Esophagus muscularis mucosa (tissue), 4 donors: ENCODE measurements at places on chromosomes 6 and 20. TPM values are rescaled to one million over a fixed set of nuclear protein-coding genes. Genes with fewer than 3 reads are reported as not detected.

The BPIFB2 gene
- not detected for total RNA-seq

The CLIC5 gene
- total RNA-seq, result 5.3 TPM

The SLC23A2 gene
- total RNA-seq, result 8.7 TPM

The TAAR8 gene
- total RNA-seq, result not detected

The TRAPPC3L gene
- total RNA-seq, result 0.42 TPM

The ADGRF5 gene
- total RNA-seq, result 17.0 TPM

The ZSCAN23 gene
- total RNA-seq, result 1.5 TPM

The IPCEF1 gene
- 2.7 TPM for total RNA-seq

The SRSF12 gene
- 0.97 TPM for total RNA-seq

The APOM gene
- 1.5 TPM for total RNA-seq

The SIGLEC1 gene
- 13.1 TPM for total RNA-seq

The PNPLA1 gene
- not detected for total RNA-seq

The TGM2 gene
- total RNA-seq, result 385 TPM

The PLCB1 gene
- 72.9 TPM for total RNA-seq

GRCh38 chr20:13396022-13396421 lies 174.9 kb downstream of the ISM1 start:
- no peak for DNase-seq

DNA sequence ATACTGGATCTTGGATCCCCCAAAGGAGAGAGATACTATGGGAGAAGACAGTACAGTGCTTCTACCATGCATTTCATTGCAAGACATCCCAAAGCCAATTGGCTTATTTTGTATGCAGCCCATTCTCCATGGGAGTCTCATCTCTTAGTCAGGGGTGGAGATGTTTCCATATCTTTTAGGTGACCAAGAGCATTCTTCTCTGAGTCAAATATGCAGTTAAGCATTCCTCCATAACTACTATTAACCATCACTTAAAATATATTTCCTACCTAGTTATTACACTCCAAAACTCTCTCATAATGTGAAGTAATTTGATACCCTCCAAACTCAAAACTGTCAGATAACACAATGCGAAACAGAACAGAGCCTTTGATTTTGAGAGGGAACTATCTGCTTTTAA lies 542.6 kb downstream of the HDGFL1 start:
- DNase-seq, result no peak

DNA sequence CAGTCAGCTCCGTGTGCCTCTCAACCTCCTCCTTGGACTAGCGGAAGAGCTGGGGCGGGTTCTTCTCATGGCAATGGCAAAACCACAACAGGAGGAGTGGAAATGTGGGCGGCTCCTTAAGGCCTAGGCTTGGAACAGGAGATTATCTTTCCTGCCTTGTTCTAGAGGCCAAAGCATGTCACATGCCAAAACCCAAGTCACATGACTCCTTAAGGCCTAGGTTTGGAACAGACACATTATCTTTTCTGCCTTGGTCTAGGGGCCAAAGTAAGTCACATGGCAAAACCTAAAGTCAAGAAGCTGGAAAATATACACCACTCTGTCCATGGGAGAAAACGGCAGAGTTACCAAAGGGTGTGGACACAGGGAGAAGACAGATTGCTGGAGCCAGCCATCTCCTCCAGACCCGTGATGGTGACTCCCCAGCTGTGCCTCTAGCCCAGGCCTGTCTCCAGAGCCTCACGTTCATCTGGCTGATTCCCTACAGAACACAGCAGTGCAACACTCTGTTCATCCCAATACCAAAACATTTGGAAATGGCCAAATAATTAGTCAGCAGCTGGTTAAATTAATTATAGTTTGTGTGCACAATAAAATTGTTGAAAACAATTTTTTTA lies 34.2 kb downstream of the ANKRD60 start:
- DNase-seq, result no peak

DNA sequence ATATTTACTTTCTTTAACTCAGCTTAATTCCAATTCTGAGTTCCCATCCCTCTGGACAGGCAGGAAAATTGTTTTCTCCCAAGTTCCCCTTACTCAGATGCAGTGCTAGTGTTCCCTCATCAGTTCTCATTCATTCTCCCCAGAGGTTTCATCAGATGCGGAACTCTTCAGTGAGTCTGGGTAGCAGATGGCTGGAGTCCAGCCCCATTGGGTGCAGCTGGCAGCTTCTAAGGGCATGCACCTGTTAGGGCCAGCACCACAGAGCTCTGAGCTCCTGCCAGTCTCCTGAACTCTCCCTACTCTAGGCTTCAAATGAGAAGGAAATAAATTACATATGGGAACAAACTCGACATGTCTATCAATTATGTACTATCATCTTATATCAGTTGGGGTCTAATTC lies 76.6 kb downstream of the SOD2 start:
- no peak for DNase-seq

DNA sequence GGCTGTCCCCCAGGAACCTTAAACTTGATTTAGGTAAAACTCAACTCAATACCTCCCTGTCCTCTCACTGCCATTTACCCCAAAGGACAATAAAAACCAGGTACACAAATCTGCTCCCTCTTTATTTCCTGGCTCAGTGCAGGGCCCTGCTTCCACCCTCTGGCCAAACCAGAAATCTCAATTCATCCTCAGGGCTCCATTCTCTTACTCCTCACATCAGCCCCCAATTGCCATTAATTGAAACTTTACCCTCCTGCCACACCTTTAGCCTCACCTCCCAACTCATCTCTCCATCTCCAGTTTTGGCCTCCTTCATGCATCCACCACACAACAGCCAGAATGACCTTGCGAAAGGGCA lies 10.5 kb downstream of the ZBTB2 start:
- DNase-seq, result no peak

- no peak for DNase-seq
These were observed 413.4 kb upstream of the SOX4 start for GRCh38 chr6:21180155-21180554.

DNA sequence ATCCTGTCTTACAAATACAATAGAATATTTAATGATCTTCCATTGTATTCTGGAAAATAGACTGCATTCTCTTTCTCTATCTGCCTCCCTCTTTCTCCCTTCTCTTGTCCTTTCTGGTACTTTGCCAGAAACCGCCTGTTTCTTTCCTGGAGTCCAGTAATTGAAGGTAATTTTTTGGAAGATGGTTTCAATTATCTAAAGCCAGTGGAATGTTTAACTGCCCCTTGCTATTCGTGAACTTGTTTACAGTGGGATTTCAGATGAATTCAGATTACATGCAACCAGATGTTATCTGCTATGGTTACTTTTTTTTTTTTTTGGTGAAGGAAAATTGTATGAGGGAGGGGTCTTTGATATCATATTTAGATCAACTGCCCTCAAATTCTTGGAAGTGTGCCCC lies 655.5 kb upstream of the FLRT3 start:
- no peak for DNase-seq

GRCh38 chr6:53359095-53359842 lies 10.5 kb upstream of the ELOVL5 start:
- DNase-seq, result peak; percentile 98

DNA sequence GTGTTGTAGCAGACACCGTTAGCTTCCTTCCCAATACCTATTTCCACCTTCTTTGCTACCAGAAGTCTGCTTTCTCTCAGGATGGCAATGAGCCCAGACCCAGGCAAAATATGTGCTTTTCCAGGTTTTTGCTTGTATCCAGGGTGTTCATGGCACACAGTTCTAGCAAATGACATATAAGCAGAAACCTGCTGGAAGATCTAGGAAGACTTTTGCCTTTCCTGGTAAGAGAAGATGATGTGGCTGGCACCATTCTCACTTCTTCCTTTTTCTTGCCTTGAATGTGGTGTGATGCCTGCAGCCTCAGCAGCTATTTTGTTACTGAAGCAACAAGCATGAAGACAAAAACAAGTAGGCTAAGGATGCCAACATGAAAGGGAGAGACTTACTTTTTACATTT lies 19.2 kb upstream of the TBC1D22B start:
- DNase-seq, result no peak

GRCh38 chr20:64048402-64049044 lies 916 bp downstream of the SOX18 start:
- no peak for DNase-seq

GRCh38 chr20:39658662-39659409 lies 696.7 kb downstream of the DHX35 start:
- DNase-seq, result no peak

DNA sequence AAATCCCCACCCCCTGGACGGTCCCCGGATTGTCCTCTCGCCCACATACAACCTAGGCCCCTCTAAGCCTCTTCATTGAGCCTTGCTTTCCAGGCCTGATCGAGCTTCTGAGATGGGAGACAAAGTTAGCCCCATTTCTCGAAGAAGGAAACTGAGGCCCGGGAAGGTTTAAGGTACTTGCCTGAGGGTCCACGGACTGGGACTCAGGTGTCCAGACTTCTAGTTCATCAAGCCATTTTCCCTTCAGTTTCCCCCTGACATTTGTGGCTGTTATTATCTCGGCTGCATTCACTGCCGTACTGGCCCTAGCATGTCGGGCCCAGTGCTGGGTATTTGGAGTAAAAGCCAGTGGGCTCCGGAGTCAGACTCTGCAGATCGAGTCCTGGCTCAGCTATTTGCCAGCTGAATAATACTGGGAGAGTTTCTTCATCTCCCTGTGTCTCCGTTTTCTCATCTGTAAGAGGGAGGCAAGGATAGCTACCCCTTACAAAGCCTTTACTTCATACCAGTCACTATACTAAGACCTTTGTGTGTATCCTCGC lies 633 bp downstream of the RPRD1B start:
- DNase-seq, result no peak

GRCh38 chr6:31426395-31427354 lies 23.3 kb downstream of the MICA start:
- peak; percentile 60 for DNase-seq

GRCh38 chr6:166572370-166573261 lies 13.9 kb downstream of the RAMACL start:
- no peak for DNase-seq

DNA sequence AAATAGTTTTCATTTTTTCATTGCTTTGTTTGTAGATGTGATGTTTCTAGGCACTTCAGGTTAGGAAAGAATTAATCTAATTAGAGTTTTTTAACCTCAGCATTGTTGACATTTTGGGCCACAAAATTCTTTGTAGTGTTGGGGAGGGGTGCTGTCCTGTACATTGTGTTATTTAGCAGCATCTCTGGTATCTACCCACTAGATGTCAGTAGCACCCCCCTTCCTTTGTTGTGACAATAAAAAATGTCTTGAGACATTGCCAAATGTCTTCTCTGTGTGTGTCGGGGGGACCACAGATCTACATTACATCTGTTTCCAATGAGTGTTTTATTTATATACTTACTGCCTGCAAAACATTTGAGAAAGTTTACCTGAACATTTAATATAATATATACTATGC lies 45.6 kb downstream of the EYA4 start:
- DNase-seq, result no peak

- DNase-seq, result no peak
These were observed 5.6 kb upstream of the C6orf132 start for GRCh38 chr6:42148058-42148457.

GRCh38 chr6:1242446-1242845 lies 69.5 kb upstream of the FOXQ1 start:
- DNase-seq, result no peak

- DNase-seq, result peak; percentile 53
These were observed 25.3 kb downstream of the GMDS start for GRCh38 chr6:2220154-2220553.

GRCh38 chr6:143823548-143823947 lies 19.6 kb upstream of the LTV1 start:
- DNase-seq, result no peak

- DNase-seq, result no peak
These were observed 21.9 kb downstream of the SNPH start for GRCh38 chr20:1287787-1288569.
